T-helper 9 cell (primary cell): ENCODE measurements at places on chromosomes 5 and 9.

- no peak for DNase-seq
These were observed 9.9 kb downstream of the DAPK1 start for GRCh38 chr9:87507576-87507975.

- DNase-seq: no peak
These were observed 21.5 kb downstream of the CWC27 start for GRCh38 chr5:64790210-64790609.

DNA sequence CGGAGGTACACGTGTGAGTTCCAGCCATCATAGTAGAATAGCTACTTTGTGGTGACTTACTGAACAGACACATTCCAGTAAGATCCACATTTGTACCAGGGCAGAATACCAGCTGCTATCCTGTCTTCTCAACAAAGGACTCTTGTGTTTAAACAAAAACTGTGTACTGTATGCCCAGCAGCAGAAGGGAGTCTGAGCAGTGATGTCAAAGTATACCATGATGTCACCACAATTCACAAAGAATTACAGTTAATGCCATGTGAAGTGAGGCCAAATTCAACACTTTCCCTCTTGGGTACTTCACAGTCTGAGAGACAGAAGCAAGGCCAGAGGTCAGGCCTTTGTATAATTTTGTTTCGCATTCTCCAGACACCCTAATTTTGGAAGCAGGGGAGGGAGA, 137.0 kb downstream of the ADAMTSL1 start:
- DNase-seq: no peak

DNA sequence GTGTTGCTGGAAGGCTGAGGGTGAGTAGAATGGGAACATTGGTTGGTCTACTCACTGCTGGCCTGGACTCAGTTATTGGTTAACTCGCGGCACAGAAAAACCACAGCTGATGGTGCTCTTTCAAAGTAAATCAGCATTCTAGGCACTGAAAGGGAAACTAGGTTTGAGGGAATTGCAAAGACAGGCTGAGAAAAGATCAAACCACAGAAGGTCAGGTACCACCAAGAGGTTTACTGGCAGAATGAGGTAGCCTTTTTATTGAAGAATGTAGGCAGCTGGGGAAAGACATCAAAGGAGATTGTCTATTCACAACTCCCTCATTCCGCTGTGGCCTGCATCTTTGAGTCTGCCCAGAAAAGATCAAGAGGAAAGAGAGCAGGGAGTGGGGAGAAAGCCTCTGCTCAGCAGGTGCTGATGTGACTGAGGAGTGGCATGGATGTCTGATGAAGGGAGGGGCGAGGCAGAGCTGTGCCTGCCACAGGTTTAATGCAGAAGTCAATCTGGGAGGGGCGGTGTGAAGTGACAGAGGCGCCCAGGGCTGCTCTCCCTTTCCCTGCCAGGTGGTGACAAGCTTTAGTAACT, 255.5 kb downstream of the MAN2A1 start:
- no peak for DNase-seq

GRCh38 chr9:133768859-133769510, 30.8 kb upstream of the SARDH start:
- no peak for DNase-seq

DNA sequence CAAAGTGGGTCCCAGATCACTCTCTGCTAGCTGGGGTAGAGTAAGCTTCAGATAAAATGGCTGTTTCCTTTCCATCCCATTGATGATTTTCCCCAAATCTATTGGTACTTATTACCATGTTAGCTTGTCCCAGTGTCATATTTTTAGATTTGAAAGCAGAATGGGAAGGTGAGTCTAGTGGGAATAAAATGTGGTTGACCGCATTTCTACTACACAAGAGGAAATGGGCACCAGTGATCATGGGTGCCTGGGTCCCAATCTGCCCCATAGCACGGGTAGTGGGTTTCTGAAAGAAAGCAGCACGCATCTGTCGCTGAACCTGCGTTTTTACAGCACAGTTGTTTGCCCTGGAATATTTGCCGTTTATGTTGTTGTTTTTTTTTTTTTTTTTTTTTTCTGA, 20.1 kb downstream of the DAPK1 start:
- DNase-seq: no peak

- no peak for DNase-seq
These were observed 438.3 kb downstream of the PRELID2 start for GRCh38 chr5:145396888-145397287.

GRCh38 chr5:80067531-80068245, 32.5 kb downstream of the THBS4 start:
- no peak for DNase-seq

DNA sequence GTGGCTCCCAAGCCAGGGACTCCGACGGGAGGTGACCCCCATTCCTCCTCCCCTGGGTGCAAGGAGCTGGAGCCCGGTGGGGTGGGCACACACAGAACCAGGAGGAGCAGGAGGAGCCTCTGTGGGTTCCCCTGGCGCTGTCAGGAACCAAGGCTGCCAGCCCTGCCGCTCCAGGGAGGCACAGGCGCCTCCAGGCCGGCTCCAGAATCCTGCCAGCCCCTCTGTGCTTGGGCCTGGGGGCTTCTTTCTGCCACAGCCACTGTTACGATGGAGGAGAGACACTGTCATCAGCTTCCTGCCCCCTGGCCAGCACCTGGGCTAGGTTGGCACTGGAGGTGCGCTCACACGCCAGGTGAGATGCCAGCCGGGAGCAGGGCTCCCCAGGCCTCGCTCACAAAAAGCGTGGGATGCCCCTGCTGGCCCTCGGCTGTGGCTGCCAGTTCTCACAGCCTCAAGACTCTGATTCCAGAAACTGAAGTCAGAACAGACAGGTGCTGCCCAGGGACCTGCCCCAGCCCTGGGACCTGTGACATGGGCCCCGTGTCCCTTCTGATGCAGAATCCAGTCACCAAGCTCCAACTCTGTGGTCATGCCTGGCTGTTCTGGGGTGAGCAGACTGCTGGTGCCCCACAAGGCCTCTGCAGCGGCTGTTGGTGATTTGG, 37.4 kb upstream of the UBAC1 start:
- DNase-seq: no peak

DNA sequence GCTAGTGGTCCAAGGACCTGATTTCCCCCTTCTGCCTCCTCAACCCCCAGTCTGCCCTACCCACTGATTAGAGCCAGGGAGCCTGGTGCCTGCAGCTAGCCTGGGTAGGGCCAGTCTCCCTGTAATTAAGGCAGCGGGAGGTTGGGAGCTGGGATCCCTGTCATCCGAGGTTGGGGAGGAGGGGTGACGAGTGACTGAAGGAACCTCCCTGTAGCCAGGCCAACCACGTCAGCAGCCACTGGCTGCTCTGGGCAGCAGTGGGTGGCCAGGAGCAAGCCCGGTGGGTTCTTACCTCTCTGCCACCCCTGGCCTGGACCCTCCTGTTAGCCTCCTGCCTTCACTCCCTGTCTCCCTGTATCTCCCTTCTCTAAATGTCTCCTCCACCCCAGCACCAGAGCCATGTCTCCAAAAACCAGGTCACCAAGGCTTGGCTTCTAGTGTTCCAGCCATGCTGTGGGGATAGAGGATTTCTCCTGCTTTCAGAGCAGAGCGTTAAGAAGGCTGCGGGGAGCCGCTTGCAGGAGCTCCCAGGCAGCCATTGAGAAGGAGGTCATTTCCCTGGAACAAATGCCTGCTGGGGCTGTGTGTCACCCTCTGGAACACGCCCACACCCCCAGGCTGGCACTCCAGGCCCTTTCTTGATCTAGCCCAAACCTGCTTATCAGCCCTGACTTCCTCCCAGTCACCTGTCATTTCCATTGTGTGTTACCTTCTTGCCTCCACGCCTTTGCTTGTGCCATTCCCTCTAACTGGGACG, 65.0 kb upstream of the GGTA1 start:
- no peak for DNase-seq
